Hair follicle dermal papilla cell (primary cell): ENCODE measurements at places on chromosomes 3 and 15. TPM values are rescaled to one million over a fixed set of nuclear protein-coding genes. Genes with fewer than 3 reads are reported as not detected.

The NAA50 gene
- 198 and 206 TPM in 2 replicates for total RNA-seq

The IREB2 gene
- 25.6 and 32.9 TPM in 2 replicates for total RNA-seq

The ESYT3 gene
- total RNA-seq = 0.49 and 0.97 TPM in 2 replicates

The SAMMSON gene
- not detected in 2 replicates for total RNA-seq

The GOLGA8H gene
- total RNA-seq = 0.65 and 0.85 TPM in 2 replicates

The ALS2CL gene
- 4.1 and 7.1 TPM in 2 replicates for total RNA-seq

The CCDC54 gene
- not detected in 2 replicates for total RNA-seq

The GALNT15 gene
- 8.3 and 9.4 TPM in 2 replicates for total RNA-seq
